ENCODE measurements at places on chromosomes 12 and 14. TPM values are rescaled to one million over a fixed set of nuclear protein-coding genes. Genes with fewer than 3 reads are reported as not detected.

CCDC63 gene
- total RNA-seq: not detected

- DNase-seq: no peak
Observed at GRCh38 chr12:131097202-131098177, 143.8 kb downstream of the ADGRD1 start.

SMCO2 gene
- 0.23 TPM for total RNA-seq

- DNase-seq: no peak
Observed at GRCh38 chr12:32785557-32785956, 29.9 kb upstream of the YARS2 start.

SLCO1A2 gene
- not detected for total RNA-seq

DNA sequence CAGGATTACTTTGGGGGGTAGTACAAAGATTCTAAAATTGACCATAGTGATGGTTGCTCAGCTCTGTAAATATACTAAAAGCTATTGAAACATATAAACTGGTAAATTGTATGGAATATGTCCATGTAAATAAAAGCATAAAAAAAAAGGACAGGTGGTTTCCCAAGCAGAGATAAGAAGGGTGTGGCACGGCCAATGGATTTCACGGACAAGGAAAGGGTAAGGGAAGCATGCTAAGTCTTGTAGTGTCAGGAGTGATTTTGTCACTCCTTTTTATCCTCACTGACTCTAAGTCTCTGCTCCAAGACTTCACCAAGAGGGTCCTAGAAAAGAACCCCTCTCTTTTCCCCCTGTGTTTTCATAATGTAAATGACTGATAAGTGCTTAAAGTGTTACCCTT lies 229.2 kb downstream of the SPTSSA start:
- DNase-seq: no peak

LRFN5 gene
- total RNA-seq: not detected

DNA sequence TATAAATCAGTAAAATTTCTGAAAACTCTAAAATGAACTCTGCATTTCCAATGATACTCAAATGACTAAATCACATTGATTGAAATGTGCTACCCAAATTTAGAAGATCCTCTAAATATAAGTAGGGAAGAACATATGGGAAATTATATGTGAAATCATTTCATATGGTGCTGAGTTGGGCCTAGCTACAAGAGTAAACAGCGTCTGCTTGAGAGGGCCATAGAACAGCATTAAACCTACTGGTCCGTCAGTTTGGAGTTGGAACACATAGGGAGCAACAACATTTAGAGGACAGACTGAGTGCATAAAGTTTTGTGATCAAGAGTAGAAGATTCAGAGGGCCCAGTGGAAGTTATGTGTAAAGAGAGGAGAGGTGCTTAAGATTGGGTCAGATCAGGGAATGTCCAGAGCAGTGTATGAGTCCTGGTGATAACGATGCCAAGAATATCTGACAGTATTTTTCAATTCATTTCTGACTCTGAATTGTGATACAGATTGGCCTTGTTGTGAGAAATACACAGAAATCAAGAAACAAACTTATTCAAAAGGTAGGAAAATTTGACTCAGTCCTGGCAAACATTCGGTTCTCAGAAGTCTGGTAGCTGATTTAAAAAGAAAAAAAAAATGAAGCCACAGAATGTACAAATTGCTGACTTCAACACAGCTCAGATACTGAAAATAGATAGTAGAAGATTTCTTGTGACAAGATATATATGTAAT lies 362.2 kb downstream of the CCDC91 start:
- no peak for DNase-seq

IAPP gene
- not detected for total RNA-seq

DNA sequence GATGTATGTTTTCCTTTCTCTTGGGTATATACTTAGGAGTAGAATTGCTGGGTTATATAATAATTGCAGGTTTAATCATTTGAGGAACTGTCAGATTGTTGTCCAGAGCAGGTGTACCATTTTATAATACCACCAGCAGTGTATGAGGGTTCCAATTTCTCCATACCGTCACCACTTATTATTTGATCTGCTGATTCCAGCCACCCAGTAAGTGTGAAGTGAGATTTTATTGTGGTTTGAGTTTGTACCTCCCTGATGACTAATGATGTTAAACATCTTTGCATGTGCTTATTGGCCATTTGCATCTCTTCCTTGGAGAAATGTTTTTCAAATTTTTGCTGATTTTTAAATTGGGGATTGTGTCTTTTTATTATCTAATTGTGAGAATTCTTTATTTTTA lies 15.1 kb downstream of the NCKAP5L start:
- no peak for DNase-seq

DNA sequence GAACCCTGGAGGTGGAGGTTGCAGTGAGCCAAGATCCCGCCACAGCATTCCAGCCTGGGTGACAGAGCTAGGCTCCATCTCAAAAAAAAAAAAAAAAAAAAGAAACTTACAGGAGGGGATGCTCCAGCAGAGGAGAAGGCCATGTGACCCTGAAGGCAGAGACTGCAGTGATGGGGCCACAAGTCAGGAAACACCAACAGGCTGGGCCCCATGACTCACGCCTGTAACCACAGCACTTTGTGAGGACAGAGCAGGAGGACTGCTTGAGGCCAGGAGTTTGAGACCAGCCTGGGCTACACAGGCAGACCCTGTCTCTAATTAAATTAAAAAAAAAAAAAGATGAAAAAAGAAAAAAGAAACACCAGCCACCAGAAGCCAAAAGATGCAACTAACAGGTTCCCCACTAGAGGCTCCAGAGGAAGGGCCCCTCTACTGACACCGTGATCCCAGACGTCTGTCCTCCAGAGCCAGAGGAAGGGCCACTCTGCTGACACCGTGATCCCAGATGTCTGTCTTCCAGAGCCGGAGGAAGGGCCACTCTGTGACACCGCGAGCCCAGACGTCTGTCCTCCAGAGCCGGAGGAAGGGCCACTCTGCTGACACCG lies 9.1 kb upstream of the GLT1D1 start:
- DNase-seq: no peak

GRCh38 chr12:55713721-55714120 lies 2.1 kb upstream of the BLOC1S1 start:
- no peak for DNase-seq

DNA sequence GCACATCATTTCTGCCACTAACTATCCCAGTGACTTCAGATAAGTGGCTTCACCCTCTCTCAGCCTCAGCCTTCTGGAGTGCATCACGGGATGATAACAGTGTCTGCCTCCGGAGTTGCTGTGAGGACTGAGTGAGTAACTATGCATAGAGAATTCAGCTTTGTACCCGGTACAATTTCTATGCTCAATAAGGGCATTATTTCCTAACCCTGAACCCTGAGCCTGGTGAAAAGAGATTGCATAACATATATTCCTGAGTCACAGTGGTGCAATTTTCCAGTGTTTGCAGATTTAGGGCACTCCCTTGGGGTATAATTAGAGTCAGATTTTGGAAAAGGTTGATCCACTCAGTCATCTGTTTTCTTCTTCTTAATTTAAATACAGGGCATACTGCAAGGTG lies 181.1 kb downstream of the PTPN11 start:
- no peak for DNase-seq

DNA sequence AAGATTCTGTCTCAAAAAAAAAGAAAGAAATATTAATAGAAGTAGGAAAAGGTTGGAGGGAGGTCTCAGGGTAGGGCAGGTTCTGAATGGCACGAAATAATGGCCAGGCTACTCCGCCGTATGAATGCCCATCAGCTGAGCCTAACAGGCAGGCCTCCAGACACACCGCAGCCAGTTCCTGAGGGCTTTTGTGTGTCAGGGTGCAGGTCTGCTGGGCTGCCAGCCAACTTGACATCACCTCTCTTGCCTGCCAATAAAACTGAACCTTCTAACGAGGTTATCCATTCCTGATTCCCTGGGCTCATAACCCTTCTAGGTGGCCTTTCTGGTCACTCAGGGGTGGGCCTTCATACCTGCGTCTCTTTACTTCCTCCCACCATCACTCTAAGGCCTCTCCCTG lies 3.0 kb downstream of the IFI27 start:
- DNase-seq: peak; percentile 62

HRK gene
- total RNA-seq: not detected

DNA sequence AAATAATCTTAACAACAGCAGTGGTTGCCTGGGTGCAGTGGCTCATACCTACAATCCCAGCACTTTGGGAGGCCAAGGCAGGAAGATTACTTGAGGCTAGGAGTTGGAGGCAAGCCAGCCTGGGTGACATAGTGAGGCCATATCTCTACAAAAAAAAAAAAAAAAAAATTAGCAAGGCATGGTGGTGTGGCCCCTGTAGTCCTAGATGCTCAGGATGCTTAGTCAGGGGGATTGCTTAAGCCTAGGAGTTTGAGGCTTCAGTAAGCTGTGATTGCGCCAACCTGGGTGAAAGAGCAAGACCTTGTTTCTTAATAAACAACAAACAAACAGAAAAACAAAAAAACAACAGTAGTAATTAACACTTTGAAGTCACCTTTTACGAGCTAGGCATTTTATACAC lies 642 bp upstream of the ACSM4 start:
- DNase-seq: no peak

DNA sequence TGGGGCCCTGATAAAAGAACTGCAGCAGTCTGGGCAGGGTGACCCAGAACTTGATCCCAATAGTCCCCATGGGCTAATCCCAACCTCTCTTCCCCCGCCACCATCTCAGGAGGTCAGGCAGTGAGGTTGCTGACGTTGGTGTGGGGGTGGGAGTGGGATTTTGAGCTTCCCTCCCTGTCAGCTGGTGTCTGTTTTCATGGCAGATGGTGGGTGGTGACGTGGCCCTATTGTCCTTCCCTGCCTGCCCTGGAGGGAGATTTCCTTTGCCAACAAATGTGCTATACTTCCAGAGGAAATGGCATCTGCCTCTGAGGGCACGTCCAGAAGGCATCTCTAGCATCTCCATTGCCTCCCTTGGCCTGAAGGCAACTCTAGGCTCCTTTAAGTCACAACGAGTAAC lies 37.7 kb downstream of the NEUROD4 start:
- DNase-seq: peak; percentile 33

GRCh38 chr14:88553886-88554456 lies 836 bp downstream of the PTPN21 start:
- DNase-seq: peak; percentile 37
